Sigmoid colon (tissue), 7 donors: ENCODE measurements at places on chromosomes 11 and 22. TPM values are rescaled to one million over a fixed set of nuclear protein-coding genes. Genes with fewer than 3 reads are reported as not detected.

Gene NFAM1
- total RNA-seq, result 2.5 TPM

Gene OR5A1
- total RNA-seq, result not detected

GRCh38 chr11:898540-899190, 11.9 kb downstream of the CHID1 start:
- DNase-seq, result no peak
- H3K27ac ChIP-seq, result peak overlapping the region; percentile 35
- no peaks in the 10 kb centered on the region for H3K27me3 ChIP-seq

GRCh38 chr11:108253176-108253575, 30.3 kb downstream of the ATM start:
- H3K36me3 ChIP-seq, result no peaks in the 10 kb centered on the region
- no peak overlapping the region for H3K4me3 ChIP-seq
- no peaks in the 10 kb centered on the region for H3K4me1 ChIP-seq
- no peaks in the 10 kb centered on the region for H3K27me3 ChIP-seq
- H3K27ac ChIP-seq, result no peak overlapping the region

DNA sequence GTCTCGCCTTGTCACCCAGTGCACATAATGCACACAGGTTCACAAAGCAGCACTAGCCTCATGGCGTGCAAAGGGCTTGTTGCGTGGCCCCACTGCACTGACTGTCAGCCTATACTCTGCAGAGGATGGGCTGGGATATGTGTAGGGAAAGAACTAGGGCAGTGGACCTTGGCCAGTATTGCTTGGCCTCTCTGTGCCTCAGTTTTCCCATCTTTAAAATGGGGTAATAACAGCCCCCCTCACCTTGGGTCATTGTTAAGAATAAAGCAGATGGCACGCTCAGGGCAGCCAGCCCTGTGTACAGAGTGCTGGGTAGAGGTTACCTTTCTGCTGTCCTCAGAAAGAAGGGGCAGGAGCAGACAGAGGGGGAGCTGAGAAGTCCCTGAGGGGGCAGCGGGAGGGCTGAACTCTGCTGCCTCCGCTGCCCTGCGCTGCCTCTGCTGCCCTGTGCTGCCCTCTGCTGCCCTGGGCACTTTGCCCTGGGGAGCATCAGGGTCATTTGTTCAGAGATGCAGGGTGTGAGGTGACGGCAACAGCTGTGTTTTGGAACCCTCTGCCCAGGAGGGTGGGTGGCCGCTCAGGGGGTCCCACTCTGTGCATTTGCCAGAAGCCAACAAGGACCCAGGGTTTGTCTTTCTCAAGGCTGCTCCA, 71.2 kb downstream of the CACNA1I start:
- no peaks in the 10 kb centered on the region for H3K4me1 ChIP-seq
- DNase-seq, result no peak
- no peak overlapping the region for H3K27ac ChIP-seq
- H3K4me3 ChIP-seq, result no peak overlapping the region

GRCh38 chr11:66279092-66279734, 1.2 kb downstream of the CNIH2 start:
- peaks cover 7% of the 10 kb centered on the region for H3K36me3 ChIP-seq
- H3K27ac ChIP-seq, result no peak overlapping the region
- H3K27me3 ChIP-seq, result no peaks in the 10 kb centered on the region
- H3K4me1 ChIP-seq, result peaks cover 28% of the 10 kb centered on the region
- H3K4me3 ChIP-seq, result no peak overlapping the region
- DNase-seq, result no peak

GRCh38 chr11:64429970-64430369, 71.0 kb downstream of the RPS6KA4 start:
- H3K4me3 ChIP-seq, result no peak overlapping the region
- H3K4me1 ChIP-seq, result no peaks in the 10 kb centered on the region
- no peak overlapping the region for H3K27ac ChIP-seq
- no peak for DNase-seq
- no peaks in the 10 kb centered on the region for H3K27me3 ChIP-seq
- no peaks in the 10 kb centered on the region for H3K36me3 ChIP-seq

- no peaks in the 10 kb centered on the region for H3K27me3 ChIP-seq
- H3K4me3 ChIP-seq, result peak within 1 kb of the TSS; percentile 71
- peak; percentile 88 for DNase-seq
- H3K36me3 ChIP-seq, result no peaks in the 10 kb centered on the region
- H3K4me1 ChIP-seq, result peaks cover 55% of the 10 kb centered on the region
These were observed at the start of gene TNRC6B for GRCh38 chr22:40177738-40178416. TSS of gene TNRC6B (plus strand) at chr22:40177925. CDS start at chr22:40178136, 211 bp downstream.

- no peak overlapping the region for H3K27ac ChIP-seq
- H3K4me1 ChIP-seq, result no peaks in the 10 kb centered on the region
- no peak for DNase-seq
These were observed 107.6 kb downstream of the MED15 start for GRCh38 chr22:20615021-20615420.
